Activated CD4-positive, alpha-beta memory T cell treated with anti-CD3 and anti-CD28 coated beads for 36 hours (primary cell): ENCODE measurements at places on chromosomes 5 and 9. TPM values are rescaled to one million over a fixed set of nuclear protein-coding genes. Genes with fewer than 3 reads are reported as not detected.

- DNase-seq, result no peak
Observed at GRCh38 chr5:113124265-113124664, 147.7 kb downstream of the DCP2 start.

The FANCG gene
- 107 TPM for total RNA-seq

- no peak for DNase-seq
Observed at GRCh38 chr9:116334546-116335150, 181.1 kb downstream of the PAPPA start.

DNA sequence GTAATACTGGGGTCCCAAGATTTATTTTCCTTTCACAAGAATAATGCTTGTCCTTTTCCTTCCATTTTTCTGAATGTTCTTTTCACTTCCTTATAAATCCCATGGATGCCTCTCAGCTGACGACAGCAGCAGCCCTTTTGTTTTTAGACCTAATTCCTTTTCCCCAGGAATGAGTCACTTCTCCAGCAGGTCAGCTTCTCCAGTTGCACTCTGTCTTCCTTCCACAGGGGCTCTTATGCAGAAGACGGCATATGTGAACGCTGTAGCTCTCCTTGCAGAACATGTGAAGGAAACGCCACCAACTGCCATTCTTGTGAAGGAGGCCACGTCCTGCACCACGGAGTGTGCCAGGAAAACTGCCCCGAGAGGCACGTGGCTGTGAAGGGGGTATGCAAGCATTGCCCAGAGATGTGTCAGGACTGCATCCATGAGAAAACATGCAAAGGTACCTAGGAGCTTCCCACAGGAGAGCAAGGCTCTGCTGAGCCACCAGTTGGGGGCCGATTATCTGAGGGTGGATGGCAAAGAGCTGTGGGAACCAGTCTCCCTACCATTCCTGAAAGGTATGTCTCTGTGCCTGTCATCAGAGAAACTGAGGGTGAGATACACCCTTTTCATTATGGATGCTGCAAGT lies 72.9 kb downstream of the RFK start:
- no peak for DNase-seq

The MACROH2A1 gene
- 161 TPM for total RNA-seq

GRCh38 chr5:32754284-32754683 lies 43.2 kb downstream of the NPR3 start:
- DNase-seq, result no peak

The AK6 gene
- total RNA-seq, result 87.0 TPM
